ENCODE measurements at places on chromosomes 16 and 17. TPM values are rescaled to one million over a fixed set of nuclear protein-coding genes. Genes with fewer than 3 reads are reported as not detected.

DNA sequence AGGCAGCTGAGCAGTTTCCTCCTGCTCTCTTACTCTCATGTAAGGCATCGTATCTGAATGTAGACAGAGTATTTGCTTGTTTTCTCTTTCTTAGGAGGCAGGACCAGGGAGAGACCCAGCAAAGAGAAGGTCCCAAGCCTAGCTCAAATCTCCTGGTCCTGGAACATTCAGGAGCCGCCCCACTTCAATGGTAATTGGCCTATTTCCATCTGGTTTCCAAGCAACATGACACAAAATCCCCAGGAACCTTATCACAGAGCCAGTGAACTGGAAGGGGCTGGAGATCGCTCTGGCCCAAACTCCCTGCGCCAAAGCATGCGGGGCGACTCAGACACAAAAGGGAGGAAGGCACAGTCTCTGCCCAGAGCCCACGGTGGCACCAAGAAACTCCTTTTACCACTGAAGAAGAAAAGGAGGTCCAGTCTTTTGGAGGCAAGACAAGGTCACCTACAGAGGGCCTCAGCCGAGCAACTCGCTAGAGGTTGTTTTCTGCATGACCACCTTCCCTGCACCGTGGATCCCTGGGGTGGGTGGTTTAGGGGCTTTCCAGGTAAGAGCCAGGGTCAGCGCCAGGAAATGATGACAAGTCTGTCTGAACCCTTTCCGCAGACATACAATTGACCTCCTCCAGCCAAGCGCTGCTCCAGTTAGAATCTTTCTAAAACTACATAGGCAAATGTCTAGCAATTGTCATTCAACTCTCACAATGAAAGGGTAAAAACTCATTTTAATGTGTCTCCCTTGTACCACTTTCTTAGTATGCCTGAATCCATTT lies 394.7 kb downstream of the SOX9 start:
- DNase-seq: no peak

GRCh38 chr16:46748775-46749705 lies 896 bp upstream of the MYLK3 start:
- no peak for DNase-seq

DNA sequence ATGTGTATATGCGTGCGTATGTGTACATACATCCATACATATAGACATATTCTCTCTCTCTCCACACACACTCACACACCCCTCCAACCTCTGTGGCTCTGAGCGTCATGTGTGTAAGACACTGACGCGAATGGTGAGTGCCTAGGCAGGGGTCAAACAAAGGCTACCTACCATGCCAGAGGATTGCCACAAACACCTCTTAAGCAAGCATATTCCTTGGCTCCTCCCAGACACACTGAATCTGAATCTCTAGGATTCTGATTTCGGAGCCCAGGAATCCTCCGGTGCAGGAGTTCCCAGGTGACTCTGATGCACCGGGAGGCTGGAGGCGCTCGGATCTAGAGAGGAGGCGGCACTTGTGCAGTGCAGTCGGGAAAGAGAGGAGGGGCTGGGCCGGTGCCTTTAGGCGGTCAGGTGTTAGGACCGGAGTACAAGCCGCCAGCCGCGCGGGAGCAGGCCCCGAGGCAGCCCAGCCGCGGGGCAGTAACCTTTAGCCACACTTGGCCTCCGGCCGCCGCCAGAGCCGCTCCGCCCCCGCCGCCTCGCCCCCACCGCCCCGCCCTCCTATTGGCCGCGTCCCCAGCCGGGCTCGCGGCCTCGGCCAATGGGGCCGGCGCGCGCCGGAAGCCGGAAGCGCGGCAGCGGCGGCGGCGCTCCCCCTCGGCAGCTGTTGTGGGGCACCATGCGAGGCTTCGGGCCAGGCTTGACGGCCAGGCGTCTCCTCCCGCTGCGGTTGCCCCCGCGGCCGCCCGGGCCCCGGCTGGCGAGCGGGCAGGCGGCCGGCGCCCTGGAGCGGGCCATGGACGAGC lies at the start of gene MLYCD:
Gene MLYCD, plus strand, starts transcription at position 653 of the 809 bp plus-strand sequence. Its CDS starts 30 bp downstream, at position 683.
- DNase-seq: peak; percentile 91

- DNase-seq: no peak
Observed at GRCh38 chr17:68657576-68657975, 56.4 kb upstream of the FAM20A start.

GRCh38 chr17:1110541-1110861 lies 69.3 kb downstream of the ABR start:
- DNase-seq: no peak

DNA sequence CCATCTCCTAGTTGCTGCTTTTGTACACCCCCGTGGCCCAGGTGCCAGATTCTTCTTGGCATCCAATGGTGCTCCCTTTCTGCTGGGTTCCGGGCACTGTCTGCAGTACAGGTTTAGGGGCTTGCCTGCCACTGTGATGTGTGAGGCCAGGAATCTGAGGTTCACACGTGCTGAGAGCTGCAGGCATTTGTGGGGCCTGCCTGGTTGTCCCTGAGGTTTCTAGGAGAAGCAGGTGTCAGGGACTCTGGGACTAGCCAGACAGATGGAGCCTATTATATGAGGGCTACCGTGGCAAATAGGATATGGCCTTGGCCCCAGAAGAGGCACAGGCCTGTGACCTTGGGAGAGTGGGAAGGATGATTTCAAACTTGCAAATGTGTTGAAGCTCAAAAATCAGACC lies 29.3 kb downstream of the NDEL1 start:
- DNase-seq: no peak

DNA sequence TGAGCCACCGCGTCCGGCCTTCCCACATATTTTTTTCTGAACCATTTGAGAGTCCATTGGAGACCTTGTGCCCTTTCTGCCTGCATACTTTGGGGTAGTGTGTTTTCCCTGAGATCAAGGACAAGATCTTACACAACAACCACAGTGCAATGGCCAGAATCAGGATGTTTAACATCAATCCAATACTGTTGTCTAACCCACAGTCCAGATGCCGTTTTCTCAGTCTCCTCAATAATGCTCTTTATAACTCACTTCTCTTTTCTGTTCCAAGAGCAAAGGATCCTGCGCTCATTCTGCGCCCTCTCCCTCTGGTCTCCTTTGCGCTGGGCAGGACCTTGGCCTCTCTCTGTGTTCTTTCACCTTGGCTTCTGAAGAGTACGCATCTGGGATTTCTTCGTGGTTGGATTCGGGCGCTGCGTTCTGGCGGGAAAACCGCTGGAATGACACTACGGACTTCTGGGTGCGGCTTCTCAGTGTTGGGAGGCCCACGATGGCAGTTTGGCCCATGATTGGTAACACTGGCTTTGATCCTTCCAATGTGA lies 16.6 kb downstream of the CBX4 start:
- no peak for DNase-seq

DNA sequence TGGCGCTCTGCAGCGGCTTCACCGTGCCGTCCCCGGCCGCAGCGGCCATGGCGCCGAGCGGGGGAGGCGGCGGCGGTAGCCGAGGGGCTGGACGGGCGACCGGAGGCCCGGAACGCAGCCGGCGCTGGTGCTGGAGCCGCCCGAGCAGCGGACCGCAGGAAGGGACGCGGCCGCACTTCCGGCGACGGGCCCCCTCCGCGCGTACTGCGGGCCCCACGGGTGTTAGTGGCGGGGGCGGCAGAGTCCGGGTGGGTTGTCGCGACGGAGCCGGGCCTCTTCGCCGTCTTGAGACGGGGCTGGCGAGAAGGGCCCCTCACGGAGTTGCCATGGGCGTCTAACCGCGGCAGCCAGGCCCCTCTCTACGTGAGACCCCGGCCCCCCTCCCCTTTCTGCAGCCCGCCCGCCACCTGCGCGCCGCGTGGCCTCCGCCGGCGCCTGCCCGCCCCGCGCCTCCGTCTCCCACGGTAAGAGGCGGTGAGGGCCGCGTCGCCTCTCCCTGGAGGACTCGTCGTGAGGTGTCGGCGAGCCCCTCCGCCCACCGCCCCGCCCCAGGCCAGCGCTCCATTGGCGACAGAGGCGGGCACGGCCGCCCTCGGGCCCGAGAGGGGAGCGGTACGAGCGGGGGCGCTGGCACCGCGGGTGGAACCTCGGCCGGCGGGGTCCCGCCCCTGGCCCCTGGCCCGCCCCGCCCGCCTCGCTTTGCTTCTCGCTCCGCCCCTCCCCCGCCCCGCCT lies at the start of the genes VPS9D1 and ZNF276:
Gene VPS9D1, minus strand, starts transcription at position 86 of the 733 bp plus-strand sequence. Its CDS starts 37 bp downstream, at position 49.
Gene ZNF276, plus strand, starts transcription at position 725 of the 733 bp plus-strand sequence. CDS start 104 bp downstream, outside the sequence.
- peak; percentile 83 for DNase-seq

- DNase-seq: no peak
Observed at GRCh38 chr17:68368387-68368786, 77.1 kb downstream of the ARSG start.

DNA sequence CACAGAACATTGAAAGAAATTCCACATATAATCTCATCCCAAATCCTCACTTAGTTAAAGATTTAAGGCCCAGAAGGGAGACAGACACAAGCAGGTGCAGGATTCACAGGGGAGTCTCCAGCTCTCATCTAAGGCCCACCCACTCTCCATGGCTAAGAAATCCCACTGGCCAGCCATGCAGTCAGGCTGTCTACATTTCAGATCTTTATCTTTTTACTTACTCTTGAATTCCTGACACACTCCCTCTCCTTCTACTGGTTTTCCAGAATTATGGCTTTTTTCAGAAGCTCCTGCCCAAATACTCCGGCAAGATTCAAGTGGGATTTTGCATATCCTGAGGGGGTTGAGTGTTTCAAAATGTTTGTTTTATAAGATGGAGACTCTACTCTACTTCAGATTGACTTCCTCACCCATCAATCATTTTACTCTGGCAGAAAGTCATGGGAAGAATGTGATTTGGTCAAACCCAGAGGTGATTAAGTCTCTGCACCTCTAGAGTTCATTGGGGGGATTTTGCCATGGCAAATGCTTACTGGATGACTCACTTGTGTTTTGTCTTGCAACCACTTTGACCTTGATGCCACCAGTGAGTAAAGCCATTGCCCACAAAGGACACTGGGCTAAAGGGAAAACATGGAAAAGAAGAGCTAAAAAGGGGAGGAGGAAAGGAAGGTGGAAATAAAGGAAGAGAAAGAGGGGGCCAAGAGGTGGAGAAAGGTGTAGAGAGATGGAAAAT lies 688.8 kb upstream of the SALL1 start:
- DNase-seq: no peak

DNA sequence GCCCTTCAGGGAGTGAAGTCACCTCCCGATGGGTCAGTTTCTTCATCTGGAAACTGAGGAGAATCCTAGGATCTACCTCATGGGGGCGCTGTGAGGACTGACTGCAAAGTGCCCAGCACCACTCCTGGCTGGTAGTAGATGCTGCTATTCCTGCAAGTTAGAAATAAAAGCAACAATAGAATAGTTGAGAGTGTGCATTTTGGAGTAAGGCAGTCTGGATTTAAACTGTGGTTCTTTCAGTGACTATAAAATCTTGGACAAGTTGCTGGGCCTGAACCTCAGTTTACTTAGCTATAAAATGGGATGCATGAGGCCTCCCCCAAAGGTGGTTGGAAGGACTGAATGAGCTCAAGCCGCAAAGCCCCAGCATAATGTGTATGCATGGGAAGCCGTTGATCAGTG lies 70.6 kb downstream of the CYB5B start:
- DNase-seq: no peak

GRCh38 chr16:626787-627453 lies 3.9 kb upstream of the WFIKKN1 start:
- DNase-seq: no peak

DNA sequence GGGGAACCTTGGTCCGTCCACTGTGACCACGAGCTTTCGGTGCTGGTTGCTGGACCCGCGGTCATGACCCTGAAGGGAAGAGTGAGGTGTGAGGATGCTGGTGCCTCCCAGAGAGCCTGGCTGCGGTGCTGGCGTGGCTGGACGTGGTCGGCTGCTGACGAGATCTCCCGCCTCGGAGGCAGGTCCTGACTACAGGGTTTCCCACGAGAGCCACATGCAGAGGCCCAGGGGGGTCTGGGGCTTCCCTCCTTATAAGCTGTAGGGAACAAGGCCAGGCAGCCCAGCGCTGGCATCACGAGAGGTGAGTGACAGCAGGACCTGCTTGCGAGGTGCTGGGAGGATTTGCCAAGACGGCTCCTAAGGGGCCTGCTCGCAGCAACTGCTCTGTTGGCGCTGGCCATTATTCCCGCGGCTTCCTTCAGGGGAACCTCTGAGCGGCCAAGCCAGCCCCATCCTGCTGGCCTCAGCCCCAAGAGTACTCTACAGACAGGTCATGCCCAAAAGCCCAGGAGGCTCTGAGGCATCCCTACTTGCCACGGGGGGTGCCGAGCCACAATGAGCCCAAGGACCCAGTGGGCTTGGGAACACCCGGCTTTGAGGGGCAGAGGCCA lies 134.8 kb downstream of the FOXL1 start:
- no peak for DNase-seq

GRCh38 chr16:57804111-57804837 lies 2.0 kb upstream of the KIFC3 start:
- no peak for DNase-seq

- DNase-seq: peak; percentile 90
Observed at GRCh38 chr17:40559954-40560591, 5.2 kb downstream of the CCR7 start.

DNA sequence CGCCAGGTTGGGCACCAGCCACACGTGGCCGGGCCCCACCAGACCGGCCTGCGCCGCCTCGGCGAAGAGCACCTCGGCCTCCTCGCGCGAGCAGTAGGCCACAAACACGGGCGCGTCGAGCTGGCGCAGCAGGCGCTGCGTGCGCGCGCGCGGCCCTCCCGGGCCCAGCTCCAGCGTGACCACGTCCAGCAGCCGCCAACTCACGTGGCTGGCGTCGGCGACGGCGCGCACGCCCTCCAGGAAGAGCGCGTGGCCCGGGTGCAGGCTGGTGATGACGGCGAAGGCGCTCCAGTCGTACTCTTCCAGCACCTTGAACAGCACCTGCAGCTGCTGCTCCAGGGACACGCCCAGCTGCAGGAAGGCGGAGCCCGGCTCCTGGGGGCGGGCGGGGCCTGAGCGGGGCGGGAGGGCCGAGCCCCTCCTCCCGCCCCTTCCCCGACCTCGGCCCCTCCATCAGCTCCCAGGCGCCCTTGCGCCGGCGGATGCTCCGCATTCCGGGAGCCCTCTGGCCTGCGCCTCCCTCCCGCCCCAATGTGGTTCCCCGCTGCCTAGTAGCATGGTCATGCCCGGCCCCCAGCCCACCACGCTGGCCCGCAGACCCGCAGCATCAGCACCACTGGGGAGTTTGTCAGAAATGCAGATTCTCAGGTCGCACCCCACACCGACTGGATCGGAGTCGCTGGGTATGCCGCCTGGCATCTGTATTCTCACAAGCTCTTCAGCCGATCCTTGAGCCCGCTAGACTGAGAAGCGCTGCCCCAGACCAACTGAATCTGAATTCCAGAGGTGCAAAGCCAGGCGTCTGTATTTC lies 7.2 kb downstream of the GRIN2C start:
- no peak for DNase-seq

DNA sequence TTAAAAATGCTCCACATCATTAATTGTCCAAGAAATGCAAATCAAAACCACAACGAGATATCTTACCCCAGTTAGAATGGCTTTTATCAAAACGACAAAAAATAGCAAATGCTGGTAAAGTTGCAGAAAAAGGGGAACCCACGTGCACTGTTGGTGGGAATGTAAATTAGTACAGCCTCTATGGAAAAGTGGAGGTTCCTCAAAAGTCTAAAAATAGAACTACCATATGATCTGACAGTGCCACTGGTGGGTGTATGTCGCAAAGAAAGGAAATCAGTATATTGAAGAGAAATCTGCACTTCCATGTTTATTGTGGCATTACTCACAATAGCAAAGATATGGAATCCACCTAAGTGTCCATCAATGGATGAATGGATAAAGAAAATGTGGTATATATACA lies 38.2 kb upstream of the ZFHX3 start:
- DNase-seq: no peak

The TSPAN10 gene
- 0.22 TPM for total RNA-seq

The BCO1 gene
- total RNA-seq: 5.1 TPM

The TPSD1 gene
- total RNA-seq: 2.8 TPM

The P2RX5 gene
- total RNA-seq: 1.6 TPM

The HOXB5 gene
- 14.5 TPM for total RNA-seq

Measured in left colon (tissue), 2 donors.